ENCODE measurements at places on chromosomes 5 and 9.
A peak's percentile ranks its signal among the peaks of the same experiment; 100 is the strongest.

DNA sequence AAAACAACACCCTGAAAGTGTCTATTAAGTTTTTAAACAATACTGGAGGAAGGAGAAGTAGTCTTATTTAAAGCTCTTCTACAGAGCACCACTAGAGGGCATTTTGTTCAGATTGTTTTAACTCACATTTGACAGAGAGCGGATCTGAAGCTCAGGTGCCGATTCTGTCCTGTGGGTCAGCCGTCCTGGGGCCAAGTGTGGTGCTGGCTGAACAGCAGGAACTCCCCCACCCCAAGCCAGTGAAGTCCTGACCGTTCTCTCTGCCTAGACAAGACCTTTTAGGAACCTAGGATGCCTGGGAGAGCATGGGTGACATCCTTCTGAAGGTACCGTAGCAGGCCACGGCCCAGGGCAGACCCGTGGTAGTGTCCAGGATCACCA, 3.9 kb downstream of the EXOC3 start:
- DNase-seq = no peak

GRCh38 chr5:126810596-126811380, 33.9 kb downstream of the LMNB1 start:
- no peak for DNase-seq

GRCh38 chr5:96049398-96050272, 88.0 kb upstream of the ELL2 start:
- DNase-seq = no peak

DNA sequence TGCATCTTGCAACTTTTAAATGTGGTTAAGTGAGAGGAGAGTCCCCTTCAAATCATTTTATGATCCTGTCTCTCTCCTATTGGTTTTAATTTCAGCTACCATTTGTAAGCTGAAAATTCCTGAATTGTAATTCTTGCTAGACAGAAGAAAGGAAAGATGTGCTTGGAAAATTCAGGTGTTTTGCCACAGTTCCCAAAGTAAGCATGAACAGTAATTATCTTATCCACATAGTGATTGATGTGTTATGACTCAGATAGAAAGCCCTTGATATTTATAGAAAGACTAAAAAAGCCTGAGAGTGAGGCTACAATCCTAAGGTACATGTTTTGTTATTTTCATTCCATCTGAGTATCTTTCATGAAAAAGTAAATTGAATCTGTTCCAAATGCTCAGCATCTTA, 492.5 kb downstream of the MAT2B start:
- no peak for DNase-seq

DNA sequence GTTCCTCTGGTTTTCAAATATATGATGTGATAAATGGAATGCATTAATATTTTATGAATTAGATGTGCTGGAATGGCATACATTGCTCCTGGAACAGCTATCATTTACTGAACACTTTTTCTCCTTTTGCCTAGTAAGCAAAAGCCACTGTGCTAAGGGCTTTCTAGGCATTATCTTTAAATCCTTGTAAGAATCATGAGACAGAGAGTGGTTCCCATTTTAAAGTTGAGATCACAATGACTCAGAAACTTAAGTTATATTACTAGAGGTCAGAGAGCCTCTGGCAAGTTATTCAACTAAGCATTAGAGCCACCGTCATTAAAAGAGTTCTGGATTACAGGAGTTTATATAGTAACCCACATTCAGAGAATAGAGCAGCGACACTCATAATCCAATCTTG, 26.7 kb upstream of the FSD1L start:
- no peak for DNase-seq

DNA sequence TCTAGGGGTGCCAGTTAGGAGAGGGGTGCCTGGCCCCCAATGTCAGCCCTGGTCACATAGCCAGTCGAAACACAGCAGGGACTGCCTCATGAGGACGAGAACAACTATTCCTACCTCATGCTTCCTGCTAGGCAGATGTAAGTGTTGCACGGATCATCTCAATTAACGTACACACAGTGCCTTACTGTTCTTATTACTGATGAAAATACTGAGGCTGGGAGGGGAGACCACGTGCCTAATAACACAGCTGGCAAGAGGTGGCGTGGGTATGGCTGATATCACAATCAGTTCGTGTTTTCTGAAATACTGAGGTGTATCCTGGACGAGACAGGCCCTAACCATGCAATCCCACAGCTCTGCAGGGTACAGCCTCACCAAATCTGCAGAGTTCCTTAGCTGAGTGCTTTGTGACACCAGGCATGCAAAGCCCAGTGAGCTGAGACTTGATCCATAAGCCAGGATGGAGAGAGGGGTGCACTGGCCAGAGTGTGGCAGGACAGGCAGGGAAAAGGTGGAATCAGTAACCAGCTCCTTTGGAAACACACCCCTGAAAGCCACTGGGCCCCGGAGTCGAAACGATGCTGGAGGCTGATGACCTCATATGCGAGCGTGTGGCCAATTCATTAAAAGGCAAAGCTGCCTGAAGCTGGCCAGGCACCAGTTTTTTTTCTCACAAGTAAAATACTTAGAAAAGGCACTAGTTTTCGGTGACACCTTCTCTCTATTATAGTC, 63.9 kb downstream of the PRRT1B start:
- DNase-seq = no peak

DNA sequence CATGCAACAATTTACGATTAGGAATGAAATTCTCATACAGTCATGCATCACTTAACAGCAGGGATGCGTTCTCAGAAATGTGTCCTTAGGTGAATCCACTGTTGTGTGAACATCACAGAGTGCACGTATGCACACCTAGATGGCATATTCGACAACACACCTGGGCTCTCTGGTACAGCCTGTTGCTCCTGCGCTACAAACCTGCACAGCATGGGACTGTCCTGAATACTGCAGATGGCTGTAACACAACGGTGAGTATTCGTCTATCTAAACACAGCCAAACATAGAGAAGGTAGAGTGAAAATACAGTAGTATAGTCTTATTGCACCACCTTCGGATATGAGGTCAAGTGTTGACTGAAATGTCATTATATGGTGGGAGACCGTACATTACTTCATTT, 44.0 kb upstream of the LCP2 start:
- DNase-seq = no peak

DNA sequence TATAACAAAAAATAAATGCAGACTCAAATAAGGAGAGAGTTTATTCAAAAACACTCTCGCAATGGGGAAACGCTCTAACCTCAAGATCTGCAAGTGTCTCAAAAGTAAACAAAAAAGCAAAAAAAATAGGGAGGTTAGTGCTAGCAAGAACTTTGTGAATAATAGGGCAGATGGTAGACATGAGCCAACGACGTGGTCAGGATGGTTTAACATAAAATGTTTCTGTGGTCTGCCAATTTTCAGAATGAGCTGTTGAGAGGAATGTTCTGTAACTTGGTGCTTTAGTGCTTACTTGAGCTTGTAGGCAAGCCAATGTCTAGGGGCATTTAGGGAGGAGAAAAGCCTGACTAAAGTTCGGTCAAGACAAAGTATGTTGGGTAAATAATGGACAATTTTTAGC, 1813.9 kb upstream of the CDH6 start:
- DNase-seq = no peak

GRCh38 chr5:110203661-110204060, 513.9 kb downstream of the MAN2A1 start:
- no peak for DNase-seq

DNA sequence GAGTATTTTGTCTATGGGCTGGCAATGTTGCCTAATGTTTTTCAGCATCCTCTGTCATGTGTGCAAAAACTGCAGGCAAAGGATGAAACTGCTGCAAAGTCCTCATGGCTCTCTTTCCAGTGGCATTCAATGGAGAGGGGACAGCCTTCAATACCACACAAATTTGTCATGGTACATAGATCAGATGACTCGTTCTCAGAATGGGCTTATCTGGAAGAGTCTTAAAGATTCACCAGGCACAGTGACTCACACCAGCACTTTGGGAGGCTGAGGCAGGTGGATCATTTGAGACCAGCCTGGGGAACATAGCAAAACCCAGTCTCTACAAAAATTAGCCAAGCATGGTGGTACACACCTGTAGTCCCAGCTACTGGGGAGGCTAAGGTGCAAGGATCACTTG, 5.3 kb downstream of the CDKN2AIPNL start:
- no peak for DNase-seq

GRCh38 chr5:137215261-137215660, 283.9 kb downstream of the SPOCK1 start:
- DNase-seq = no peak

DNA sequence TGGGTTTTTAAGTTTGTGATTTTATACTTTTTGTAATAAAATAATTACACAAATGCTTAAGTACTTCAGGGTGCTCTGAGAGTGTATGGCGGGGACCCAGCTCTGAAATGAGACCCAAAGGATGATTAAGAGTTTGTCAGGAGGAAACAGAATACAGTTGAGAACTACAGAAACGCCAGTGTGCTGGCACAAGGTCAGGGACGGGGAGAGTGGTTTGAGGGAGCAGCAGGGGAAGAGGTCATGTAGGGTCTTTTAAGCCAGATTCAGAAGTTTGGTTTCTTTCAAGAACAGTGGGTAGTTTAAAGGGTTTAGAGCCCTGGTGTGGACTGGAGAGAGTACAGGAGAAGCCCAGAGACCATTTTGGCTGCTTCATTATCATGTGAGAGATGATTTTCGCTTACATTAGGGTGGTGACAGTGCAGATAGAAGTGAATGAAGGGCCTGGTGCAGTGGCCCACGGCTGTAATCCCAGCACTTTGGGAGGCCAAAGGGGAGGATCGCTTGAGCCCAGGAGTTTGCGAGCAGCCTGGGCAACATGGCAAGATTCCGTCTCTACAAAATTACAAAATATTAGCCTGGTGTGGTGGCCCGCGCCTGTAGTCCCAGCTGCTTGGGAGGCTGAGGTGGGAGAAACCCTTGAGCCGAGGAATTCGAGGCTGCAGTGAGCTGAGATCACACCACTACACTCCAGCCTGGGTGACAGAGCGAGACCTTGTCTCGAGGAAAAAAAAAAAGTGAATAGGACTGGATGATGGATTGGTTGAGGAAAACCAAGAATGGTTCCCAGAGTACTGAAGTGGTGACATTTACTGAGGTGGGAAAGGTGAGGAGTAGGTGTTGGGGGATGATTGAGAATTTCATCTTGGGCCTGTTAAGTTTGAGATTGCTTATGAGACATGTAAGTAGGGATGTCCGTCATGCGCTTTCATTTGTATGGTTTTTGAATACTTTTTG, 1.4 kb upstream of the ETF1 start:
- no peak for DNase-seq

- DNase-seq = no peak
Observed at GRCh38 chr9:77018058-77018968, 1.1 kb upstream of the FOXB2 start.

- DNase-seq = no peak
Observed at GRCh38 chr5:5363045-5363444, 59.4 kb upstream of the ICE1 start.

DNA sequence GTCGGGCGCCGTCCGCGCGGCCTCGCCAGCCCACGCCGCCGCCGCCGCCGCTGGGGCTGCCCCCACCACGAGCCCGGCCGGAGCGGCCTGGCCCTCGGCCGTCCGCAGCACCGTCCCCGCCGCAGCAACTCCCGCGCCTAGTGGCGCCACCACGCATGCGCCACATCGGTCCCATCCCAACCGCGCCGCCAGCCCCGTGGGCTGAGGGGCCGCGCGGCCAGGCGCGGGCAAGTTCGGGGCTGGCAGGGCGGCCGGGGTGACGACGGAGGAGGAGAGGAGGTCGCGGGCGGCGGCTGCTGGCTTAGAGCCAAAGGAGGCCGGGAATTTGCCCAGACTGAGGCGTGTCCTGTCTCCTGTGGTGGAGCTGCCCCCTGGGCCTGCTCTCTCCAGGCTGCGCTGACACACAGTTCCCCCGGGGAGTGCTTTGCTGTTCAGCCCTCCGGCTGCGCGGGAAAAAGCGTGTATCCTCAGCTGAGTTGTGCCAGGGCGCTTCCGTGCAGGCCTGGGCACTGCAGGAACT, at the start of gene TUSC1:
TUSC1 (minus strand) TSS at position 298 of the 520 bp plus-strand sequence; CDS start at position 166, 132 bp downstream.
- DNase-seq = peak; percentile 5

- no peak for DNase-seq
Observed at GRCh38 chr9:27090231-27090630, 18.8 kb upstream of the TEK start.

- no peak for DNase-seq
Observed at GRCh38 chr5:72368271-72368670, 48.1 kb downstream of the PTCD2 start.

DNA sequence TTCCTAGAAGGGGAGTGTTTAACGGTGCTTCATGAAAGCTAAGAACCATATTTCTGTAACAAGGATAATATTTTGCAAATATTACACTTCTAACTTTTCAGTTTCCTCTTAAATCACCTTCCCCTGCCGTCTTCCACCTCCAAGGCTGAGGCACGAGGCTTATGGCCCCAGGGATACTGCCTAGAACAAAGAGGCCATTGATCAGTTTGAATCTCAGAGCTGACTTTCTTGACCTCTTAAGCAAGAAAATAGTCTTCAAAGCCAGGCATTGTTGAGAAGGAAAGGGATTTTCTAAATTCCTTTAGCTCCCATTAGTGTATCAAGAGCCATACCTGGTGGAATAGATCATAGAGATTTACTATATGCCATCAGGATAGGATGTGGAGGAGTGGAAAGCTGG, 566.2 kb downstream of the BNC2 start:
- DNase-seq = no peak

DNA sequence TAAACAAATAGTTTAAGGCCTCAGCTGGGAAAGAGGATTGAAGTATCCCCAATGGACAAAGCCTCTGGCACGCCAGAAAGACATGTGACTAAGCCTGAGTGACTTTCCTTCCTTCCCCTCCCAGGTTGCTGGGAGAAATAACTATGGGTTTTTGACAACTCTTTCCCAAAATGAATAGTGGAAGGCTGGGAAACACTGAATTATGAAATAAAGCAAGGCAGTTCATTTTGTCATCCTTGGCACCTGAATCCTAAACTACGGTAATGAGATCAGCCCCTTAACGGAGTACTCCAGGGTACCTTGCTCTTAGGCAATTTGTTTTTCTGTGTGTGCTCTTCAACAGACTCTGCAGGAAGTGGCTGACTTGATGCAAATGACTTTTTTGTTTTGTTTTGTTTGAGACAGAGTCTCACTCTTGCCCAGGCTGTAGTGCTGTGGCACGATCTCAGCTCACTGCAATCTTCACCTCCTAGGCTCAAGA, 75.2 kb downstream of the LMNB1 start:
- no peak for DNase-seq

- DNase-seq = no peak
Observed at GRCh38 chr5:177335701-177336065, 15.8 kb downstream of the LMAN2 start.

DNA sequence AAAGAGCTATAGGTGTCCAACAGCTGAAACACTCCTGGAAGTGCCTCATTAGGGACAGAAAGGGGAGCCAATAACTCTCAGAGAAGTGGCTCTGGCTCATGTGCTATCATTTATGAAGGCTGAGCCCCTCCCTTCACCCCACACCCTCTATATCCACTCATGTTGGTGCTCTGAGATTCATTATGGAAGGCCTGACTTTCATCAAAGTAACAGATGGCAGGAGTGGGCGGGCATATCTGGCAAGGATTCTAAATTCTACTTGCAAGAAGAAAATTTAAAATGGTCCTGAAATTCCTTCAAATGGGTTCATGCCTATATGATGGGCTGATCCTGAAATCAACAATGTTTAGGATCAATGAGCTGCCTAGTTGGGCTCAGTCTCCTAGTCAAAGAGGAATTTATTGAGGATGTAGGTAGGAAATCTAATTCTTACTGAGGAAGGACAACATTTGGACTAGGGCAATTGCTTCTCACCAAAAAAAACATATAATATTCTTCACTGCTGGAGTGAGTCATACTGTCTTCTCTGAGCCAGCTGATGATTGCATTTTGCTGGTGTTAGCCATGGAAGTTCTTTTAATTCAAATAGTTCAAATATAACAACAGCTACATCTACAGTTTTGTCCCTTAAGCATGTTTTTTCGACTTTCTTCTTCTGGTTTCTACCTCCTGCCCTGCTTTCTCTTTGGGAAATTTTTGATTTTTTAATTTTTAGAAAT, 23.5 kb downstream of the NMRK1 start:
- DNase-seq = no peak

GRCh38 chr5:177427211-177427822, 841 bp downstream of the GRK6 start:
- peak; percentile 51 for DNase-seq

All from activated CD4-positive, alpha-beta T cell treated with anti-CD3 and anti-CD28 coated beads, Interleukin-2, amount 50 U/mL, for 48 hours (primary cell).